Stimulated activated CD4-positive, alpha-beta T cell treated with anti-CD3 and anti-CD28 coated beads, Interleukin-15, amount 100 ng/mL, for 48 hours (primary cell): ENCODE measurements at places on chromosomes 2 and 18.

- no peak for DNase-seq
Observed at GRCh38 chr2:149534674-149535073, 52.9 kb downstream of the MMADHC start.

DNA sequence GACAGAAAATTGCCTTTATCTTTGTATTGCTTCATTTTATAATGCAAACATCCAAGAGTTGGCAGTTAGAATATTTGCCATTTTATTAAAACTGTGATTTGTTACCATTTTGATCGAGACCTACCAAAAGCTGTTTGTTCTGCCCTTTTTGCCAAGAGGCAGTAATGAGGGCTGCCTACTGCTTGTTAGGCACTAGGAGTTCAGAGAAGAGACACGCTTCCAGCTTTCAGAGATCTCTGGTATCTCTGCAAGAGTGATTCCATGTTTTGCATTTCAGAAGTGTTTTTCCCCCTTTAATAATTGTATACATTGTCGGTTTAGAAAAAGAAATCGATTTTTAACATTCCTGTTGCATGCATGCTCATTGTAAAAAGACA is 628 bp downstream of the MRPL30 start:
- no peak for DNase-seq

- no peak for DNase-seq
Observed at GRCh38 chr2:240298803-240299709, 136.4 kb upstream of the GPC1 start.

- DNase-seq: no peak
Observed at GRCh38 chr2:40433736-40434135, 18.2 kb downstream of the SLC8A1 start.

DNA sequence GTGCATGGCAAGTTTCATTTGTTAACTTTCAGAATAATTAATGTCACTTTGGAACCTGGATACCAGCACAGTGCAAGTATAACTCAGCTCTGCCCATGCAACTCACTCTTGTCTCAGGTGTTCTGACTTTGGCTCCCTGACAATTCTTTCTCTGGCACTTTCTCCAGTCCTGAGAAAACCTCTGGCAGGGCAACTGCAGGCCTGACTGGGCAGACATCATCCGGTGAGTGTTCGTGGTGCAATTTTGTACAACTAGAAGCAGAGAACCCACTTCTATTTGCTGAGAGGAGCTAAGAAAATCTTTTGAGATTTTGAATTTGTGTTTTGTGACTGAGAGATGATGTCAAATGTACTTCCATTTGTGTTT is 143.0 kb downstream of the AQP4 start:
- DNase-seq: no peak

GRCh38 chr18:12315911-12316310 is 7.9 kb downstream of the TUBB6 start:
- no peak for DNase-seq

GRCh38 chr18:50065039-50065438 is 129.9 kb downstream of the MYO5B start:
- DNase-seq: no peak

DNA sequence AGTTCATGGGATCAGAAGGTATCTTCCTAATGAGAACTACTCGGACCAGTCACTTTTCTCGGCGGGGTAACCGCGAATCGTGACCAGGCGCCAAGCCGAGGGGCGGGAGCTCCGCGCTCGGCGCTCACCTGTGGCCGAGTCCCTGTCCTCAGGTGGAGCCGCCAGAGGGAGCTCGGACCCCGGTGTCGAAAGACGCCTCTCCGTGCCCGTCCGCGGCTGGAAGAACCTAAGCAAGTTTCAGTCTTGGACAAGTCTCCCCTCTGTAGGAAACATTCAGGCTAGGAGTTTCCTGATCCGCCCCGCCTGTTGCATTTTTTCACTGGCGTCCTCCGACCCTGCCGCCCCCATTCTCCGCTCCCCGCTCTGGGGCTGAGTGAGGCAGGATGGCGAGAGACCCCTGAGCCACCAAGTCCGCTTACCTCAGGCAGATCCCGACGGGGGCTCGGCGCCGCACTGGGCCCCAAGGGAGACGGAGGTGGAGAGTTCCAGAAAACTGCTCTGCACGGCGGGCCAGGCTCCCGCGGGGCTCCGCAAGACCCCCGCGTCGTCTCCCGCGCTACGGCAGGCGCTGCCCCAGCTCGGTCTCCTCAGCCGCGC is 480 bp downstream of the DSEL start:
- DNase-seq: peak; percentile 24

DNA sequence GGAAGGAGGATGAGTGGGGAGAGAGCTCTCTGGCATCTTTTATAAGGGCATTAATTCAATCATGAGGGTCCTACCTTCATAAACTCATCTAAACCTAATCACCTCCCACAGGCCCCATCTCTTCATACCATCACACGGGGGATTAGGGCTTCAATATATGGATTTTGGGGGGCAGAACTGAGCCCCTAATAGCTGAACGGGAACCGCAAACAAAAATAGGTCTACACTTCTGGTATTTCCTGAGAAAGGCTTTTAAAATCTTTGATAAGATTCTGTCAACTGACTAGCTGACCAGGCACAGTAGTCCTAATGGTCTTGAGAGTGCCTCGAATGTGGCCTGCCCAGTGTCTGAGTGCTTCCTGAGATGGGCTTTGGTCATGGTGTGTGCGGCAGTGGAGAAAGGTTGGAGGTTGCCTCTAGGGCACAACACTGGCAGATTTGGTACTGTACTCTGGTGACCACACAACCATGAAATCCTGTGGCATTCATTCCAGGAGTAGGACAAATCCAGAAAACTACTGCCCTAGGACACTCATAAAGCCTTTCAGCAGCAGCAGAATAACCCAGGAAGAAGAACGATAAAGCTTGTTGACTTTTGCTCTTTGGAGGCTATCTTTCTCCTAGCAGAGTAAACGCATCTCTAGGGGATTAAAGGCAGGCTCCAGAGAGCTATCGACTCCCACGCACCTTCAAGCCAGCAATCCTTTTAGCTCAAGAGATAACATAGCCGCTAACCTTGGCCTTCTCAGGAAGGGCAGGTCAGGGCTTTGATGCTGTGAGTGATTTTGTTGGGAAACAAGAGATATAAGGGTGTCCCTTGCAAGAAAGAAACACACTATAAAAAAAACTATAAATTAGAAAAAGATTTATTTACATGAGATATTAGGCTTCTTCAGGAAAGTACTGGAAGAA is 12.3 kb upstream of the APOB start:
- no peak for DNase-seq

DNA sequence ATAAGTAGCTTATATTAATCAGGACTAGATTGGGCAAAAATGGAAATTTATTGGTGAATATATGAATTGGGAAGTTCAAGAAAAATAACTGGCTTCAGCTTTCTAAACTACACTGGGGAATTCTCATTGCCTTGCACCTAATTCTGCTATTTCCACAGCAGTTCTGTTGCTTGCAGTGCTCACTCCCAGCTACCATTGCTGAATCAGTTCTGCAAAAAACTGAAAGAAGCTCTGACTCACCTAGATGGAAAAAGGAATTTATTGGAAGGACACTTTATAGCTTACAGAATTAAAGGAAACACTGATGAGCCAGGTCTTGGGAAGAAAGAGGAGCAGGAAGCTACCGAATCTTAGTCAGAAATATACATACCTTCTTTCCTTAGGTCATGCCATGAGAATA is 60.3 kb upstream of the ACVR1 start:
- no peak for DNase-seq

DNA sequence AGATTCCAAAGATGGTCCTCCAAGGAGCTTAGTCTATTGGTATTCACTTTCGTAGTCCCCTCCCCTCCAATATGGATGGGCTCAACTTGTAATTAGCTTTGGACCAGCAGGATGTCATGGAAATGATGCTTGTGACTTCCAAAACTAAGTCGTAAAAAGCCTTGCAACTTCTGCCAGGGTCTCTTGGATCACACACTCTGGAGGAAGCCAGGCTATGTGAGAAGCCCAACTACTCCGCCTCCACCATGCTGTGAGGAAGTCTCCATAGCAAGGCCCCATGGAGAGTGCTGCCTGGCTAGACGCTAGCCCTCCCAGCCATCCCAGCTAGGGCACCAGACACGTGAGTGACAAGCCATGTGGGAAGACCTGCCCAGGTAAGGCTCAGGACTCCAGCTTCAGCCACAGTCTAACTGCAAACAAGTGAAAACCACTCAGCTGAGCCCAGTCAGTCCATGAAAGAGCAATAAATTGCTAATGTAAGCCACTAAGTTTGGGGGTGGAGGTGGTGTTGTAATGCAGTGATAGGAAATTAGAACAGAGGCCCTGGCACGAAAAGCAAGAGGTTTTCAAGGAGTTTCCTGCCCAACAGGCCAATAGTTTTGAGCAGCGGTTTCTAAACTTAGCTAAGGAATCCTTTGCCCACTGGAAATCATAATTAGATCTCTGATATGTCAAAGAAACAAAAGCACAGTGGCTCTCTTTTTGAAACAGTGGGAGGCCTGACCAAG is 77.5 kb upstream of the GLI2 start:
- no peak for DNase-seq

DNA sequence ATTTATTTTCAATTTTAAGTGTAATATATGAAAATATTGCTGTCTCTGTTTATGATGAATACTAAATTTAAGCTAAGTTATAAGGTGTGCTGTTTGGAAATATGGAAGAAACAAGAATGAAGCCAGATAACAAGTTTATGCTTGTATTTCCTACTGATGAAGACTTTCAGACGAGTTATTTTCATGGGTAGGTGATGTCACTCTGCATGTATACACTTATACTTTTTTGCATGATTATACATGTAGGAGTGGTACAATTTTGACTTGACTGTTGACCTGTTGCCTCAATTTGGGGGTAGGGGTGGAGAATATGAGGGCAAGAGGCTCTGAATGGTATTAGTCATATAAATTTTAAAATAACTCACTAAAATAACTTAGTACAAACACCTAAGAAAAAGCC is 133.7 kb downstream of the HAUS1 start:
- DNase-seq: no peak

DNA sequence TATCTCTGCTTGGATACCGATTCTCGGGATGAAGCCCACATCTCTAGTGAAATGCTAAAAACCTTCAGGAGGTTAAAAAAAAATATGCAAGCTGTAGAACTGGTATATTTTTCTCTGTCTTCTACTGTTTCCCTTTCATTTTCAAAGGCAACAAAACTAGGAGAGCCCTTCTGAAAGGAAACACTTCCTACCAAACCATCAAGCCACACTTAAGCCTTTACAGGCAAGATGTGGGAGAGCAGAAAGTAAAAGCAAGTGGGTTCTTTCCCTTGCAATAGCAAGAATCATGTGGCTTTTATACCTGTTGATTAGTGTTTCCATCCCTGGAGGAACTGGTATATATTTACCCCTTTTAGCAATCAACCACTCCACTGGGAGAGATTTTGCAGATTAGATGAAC is 147.9 kb upstream of the ACAA2 start:
- DNase-seq: no peak

GRCh38 chr2:5939553-5939952 is 247.4 kb downstream of the SOX11 start:
- DNase-seq: no peak

GRCh38 chr2:138123741-138124140 is 159.5 kb downstream of the HNMT start:
- DNase-seq: no peak

- no peak for DNase-seq
Observed at GRCh38 chr2:43648994-43649701, 12.1 kb downstream of the PLEKHH2 start.

- no peak for DNase-seq
Observed at GRCh38 chr18:3806656-3807055, 356.7 kb downstream of the TGIF1 start.

DNA sequence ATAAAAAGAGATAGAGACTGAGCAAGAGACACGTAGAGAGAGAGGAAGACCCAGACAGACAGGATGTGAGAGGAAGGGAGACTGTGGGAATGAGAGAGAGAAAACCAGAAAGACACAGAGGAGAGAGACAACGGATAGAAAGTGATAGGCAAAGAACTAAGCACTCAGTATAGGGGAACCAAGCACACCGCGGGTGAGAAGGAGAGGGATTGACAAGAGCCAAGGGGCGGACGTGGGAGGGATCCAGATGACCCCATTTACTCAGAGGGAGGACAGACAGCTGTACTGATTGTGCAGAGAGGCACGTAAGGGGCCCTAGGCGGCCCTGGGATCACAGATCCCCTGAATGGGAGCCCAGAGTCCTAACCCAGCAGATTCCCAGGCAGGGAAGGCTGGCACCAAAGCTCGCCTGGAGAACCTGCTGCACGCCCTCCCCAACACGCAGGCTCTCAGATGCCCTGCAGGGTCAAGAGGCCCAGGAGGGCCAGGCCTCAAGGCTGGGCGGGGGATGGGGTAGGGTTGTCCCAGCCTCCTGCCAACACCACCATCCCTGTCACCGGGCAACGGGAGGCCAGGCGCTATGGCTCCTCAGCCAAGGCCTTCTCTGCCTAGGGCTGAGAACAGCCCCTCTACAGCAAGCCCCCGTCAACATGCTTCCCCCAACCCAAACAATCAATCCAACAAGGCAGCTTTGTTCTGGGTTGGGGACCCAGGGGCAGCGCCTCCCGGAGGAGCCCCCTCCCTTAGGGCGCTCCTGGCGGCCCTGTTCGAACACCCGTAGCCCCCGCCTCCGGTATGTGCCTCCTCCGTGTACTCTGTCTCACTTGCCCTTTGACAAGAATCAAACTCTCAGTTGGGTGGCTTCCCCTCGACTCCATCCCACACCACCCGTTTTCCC is 579 bp downstream of the LOXL3 start:
- no peak for DNase-seq

DNA sequence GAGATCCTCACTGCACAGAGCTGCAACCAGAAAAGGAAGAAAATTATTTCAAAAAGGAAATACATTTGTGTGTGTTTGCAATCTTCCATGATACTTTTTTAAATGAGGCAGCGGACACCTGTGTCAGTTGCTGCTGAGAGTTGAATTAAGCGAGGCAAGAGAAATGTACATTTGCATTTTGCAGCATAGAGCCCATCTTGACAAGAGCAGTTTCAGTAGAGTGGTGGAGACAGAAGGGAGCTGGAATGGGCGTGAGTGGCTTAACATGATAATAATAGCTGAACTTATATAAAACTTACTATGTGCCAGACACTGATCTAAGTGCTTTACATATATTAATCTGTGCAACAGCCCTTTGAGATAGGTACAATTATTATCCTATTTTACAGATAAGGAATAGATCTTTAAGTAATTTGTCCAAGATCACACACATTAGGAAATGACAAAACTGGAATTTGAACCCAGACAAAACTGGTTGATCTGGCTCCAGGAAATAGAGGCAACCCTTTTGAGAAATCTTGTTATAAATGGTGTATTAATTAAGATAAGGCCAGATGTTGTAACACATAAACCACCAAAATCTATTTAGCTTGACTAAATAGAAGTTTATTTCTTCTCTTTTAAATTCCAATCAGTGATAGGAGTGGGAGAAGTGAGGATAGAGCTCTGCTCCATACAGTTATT is 68.7 kb downstream of the SDC1 start:
- no peak for DNase-seq

DNA sequence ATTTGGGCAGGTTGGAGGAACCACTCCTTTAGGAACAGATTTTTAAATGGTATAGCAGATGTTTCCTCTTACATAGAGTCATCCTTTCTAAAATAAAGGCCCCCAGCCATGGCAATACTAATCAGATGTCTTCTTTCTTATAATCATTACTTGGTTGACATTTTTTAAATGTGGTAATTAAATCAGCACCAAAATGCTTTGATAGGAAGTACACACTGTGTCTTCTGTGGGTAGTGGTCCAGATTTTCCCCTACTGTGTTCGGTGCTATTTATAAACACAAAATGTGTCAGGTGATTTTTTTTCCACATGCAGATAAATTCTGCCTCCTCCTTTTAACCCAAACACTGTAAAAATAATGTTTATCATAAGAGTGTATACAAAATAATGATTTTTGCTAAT is 200.9 kb upstream of the DTNA start:
- DNase-seq: no peak

- DNase-seq: no peak
Observed at GRCh38 chr2:108889907-108890306, 99.1 kb downstream of the EDAR start.
